Amygdala (tissue), 56 donors: ENCODE measurements at places on chromosomes 16 and 17.

GRCh38 chr17:81359218-81359617 is 36.0 kb upstream of the BAHCC1 start:
- DNase-seq, result no peak

DNA sequence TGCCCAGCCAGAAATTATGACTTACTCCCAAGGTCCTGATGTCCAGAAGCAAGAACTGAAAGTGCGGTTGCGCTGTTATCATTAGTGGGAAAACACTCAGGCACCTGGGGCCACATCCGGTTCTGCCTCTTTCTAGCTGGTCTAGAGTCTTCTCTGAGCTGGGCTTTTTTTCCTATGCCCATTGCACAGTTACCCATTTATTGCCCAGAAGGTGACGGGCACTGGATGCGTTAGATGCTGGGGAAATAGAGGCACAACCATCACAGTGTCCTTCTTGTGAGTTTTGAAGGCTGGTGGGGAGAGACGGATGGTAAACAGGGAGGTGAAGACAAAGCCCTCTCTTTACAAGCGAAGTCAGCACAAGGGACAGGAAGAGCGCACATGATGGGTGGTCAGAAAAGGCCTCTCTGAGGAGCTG is 37.7 kb downstream of the PLCG2 start:
- no peak for DNase-seq

DNA sequence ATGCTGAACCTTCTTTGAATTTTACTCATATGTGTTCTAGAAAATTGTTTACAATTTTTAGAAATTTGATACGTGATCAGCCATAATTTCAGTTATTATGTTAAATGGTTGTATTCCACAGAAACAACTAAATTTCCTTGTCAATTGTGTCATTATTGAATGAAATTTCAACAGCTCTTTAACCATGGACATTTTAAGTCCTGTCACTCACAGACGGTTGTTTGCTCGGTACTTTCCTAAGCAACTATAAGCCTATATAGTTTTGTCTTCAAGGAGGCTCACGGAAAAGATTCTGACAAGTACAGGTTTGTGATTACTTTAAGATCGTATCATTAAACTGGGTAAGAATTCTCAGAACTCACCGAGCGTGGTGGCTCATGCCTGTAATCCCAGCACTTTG is 31.8 kb downstream of the SLC39A11 start:
- no peak for DNase-seq

DNA sequence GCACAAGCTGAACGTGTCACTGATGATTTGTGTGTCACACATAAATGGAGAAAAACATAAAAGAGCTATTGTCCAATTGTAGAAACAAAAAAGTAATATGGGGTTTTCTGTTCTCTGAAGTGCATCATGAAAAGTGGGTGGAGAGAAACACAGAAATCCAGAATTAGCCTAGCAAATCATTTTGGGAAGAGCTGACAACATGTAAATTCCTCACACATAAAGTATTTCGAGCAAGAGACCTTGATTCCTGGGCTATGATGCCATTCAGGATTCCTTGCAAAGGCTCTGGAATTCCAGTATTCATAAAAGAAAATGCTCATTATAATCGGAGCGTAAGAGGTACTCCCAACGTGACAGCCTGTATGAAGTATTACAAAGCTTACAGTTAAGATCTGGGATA is 1.1 kb downstream of the DCUN1D3 start:
- no peak for DNase-seq

GRCh38 chr16:89104930-89105571 is 11.4 kb downstream of the ACSF3 start:
- DNase-seq, result no peak

- no peak for DNase-seq
Measured at GRCh38 chr17:78137392-78138203, 7.0 kb downstream of the TMC8 start.

DNA sequence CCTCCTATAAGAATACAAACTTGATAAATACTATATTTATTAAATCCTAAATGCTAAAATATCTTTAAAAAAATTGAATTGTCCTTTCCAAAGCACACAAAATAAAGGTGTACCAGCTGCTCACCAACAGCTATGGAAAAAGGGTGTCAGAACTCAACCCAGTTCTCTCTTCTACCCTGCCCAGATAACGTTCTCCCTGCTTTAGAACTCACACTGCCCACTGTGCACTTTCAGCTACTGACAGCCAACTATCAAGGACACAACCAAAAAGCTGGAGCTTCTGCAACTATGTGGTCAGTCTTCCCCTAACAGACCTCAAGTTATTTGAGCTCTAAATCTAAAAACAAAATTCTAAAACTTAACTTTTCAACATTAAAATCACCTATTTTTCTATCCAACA is 13.7 kb downstream of the AP1G1 start:
- no peak for DNase-seq

DNA sequence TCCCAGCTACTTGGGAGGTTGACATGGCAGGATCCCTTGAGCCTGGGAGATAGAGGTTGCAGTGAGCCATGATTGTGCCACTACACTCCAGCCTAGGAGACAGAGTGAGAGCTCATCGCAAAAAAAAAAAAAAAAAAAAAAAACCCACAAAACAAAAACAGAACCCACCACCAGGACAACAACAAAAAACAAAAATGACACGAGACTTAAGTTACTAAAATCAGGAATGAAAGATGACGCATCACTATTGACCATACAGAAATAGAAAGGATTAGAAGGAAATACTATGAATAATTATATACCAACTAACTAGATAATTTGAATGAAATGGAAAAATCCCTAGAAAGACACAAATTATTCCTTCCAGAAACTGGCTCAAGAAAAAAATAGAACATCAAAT is 432.4 kb upstream of the PMFBP1 start:
- DNase-seq, result no peak

DNA sequence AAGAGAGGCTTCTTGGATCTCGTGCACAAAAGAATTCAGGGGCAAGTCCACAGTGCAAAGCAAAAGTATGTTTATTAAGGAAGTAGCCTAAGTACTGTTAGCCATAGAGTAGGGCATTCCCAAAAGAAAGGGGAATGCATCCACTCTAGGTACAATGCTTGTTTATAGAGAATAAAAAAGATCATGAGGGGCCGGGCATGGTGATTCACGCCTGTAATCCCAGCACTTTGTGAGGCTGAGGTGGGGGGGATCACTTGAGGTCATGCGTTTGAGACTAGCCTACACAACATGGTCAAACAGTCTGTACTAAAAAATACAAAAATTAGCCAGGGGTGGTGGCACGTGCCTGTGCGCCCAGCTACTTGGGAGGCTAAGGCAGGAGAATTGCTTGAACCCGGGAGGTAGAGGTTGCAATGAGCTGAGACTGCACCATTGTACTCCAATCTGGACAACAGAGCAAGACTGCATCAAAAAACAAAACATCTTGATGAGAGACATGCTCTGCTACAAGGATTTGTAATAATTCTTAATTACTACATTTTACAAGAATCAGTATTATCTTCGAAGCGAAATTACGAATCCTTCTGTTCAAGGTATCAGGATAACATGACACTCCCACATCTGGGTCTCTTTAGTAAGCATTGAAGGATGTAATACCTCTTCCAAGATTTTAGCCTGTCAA is 191.6 kb downstream of the CPPED1 start:
- DNase-seq, result no peak

DNA sequence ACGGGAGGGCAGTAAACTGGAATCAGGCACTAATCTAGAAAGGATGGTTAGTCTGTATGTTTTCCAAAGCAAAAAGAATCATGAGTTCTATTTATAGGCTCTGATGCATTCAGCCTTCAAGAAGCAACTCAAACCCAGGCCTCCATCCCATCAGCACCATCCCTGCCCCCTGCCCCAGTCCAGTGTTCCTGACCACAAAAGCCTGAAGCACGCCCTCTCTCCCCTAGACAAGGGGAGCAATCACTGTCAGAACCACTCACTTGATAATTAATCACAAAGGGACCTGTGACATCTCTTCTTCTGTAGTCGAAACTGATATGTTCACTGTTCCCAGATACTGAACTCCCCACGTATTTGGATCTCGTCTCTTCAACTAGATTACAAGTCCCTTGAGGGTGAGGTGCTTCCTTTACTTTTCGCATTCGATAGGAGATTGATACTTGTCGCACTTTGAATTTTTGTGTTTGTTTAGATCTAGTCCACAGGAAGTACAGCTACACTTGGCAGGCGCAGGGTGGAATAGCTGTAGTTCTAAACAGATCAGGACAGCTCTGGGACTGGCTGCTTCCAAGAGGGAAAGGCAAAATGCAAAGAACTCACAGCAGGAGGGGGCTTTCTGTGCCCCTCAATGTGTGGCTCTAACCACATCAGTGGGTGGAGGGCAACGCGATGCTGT is 36.4 kb upstream of the CCDC182 start:
- DNase-seq, result no peak

GRCh38 chr16:3643095-3643730 is 11.3 kb upstream of the DNASE1 start:
- no peak for DNase-seq

- DNase-seq, result no peak
Measured at GRCh38 chr16:13864689-13865088, 55.3 kb upstream of the ERCC4 start.

DNA sequence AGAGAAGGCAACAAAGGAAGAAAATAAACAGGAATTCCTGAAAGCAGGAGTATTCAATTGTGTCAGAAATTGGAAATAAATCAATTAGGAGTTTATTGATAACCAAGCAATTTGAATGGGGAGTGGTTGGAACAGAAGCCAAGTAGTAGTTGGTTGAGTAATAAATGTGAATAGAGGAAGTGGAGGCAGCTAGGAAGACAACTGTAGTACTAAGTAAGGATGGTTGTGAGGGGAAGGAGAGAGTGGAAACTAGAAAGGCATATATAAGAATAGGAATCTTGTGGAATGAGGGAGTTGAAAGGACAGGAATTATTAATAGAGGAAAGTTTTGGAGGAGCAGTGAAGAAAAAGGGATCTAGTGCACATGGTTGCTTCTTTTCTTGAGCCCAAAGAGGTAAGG is 34.4 kb downstream of the NFAT5 start:
- DNase-seq, result no peak

GRCh38 chr17:73128496-73128895 is 36.0 kb upstream of the SLC39A11 start:
- DNase-seq, result no peak

- DNase-seq, result no peak
Measured at GRCh38 chr16:87559945-87560344, 42.4 kb upstream of the JPH3 start.

DNA sequence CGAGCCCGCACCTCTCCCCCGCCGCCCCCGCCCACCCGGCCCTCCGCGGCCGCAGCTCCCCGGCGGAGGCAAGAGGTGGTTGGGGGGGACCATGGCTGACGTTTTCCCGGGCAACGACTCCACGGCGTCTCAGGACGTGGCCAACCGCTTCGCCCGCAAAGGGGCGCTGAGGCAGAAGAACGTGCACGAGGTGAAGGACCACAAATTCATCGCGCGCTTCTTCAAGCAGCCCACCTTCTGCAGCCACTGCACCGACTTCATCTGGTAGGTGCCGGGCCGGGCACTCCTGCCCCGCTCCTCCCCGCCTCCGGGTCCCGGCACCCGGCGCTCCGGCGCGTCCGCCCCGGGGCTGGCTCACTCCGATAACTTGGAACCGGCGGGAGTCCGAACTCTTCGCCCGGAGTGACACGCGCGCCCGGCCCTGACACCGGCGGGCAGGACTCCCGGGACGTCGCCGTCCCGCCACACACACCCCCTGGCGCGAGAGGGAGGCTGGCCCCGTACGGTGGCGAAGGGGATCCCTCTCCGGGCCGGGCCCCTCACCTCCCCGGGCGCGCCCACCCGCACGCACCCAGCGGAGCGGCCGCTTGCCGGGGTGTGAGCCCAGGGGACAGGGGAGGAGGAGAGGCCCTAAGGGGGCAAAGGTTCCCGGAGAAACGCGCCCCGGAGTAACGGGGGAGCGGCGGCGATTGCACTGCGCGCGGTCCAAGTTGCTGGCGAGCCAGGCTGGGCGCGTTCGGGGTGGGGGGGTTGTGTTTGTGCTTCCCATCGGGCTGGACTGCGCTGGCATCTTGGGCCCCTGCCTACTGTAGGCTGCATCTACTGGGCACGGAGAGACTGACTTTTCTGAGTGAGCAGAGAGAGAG is 581 bp downstream of the PRKCA start:
- peak; percentile 54 for DNase-seq

- DNase-seq, result no peak
Measured at GRCh38 chr17:8100111-8100510, 12.6 kb upstream of the ALOX12B start.

DNA sequence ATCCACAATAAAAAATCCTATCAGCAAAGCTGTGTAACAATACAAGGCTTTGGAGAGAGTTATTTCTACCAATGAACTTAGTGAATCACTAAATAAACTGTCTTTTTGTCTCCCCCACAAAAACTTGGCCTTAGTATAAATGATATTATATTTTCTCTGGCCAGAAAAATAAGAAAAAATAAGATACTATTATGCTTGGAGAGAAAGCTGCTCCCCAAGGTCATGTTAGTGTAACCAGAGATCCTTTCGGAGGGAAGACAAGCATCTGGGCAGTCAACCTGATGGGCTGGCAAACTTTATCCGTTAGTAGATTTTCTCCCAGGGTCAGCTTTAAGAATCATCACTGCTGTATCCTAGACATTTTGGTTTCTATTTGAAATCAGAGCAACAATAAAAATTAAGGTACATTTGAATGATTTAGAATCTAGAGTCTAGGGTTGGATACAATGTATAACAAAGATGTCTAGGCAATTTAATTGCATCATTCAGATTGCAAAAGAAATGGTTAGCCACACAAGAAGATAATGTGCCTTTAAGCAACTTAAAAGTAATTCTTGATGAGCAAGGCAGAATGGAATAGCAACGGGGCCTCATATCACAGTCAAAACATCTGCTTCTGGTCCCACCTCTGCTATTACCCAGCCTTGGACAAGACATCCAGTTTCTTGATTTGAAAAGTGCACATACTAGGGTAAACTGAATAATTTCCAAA is 280.4 kb downstream of the SLC39A11 start:
- DNase-seq, result no peak

GRCh38 chr17:67364847-67365737 is 1.3 kb downstream of the PSMD12 start:
- DNase-seq, result no peak

DNA sequence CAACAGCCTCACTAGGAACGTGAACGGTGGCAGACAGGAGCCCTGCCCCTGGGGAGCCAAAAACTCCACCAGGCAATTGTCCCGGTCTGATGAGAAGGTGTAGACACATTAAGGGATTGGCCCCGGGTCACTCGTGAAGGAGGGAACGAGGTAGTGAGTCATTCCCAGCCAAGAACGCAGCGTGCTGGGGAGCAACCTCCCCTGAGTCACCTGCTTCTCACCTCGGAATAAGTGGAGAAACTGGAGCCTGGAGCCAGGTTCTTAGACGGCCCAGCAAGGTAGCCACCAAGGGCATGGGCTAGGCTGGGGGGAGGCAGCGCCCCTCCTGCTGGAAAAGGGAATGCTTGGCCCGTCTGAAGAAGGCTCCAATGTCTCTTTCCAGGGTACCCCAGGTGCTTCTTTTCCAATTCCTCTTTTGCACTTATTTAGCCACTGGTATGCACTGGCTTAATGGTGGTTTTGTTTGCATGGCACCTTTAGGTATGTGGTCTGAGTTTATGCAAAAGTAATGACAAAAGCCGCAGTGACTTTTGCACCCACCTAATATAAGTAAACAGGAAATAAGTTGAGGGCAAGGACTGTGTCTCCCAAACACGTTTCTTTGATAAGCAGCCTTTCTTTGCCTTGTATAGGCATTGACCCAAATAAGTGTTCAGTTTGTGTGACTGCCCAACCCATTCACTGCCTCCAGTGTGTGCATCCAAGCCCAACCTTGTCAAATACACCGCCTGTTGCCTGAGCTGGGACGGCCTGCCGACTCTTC is 1.8 kb upstream of the HELZ start:
- DNase-seq, result no peak
